ENCODE measurements at places on chromosomes 3 and 15.

- no peak for DNase-seq
Observed at GRCh38 chr3:43957553-43957952, 266.8 kb downstream of the ABHD5 start.

DNA sequence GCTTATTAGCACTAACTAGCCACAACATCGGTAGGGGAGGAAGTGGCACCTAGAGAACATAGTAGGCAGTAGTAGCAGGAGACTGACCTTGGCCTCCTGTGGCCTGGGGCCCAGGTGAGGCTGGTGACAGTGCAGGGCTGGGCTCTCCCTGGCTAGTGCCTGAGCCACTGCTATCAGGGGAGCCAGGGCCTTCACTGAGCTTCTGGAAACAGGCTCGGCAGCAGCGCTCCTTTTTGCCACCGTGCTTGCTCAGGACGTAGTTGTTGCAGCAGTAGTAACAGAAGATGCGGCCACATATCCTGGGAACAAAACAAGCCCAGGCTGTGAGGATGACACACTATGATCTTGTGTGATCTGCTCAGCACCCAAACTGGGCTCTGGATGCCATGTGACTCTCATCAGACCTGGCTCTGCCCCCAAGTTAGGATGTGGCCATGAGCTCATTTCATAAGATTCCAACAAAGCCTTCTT is 15.1 kb downstream of the CXCR6 start:
- no peak for DNase-seq

GRCh38 chr15:74655424-74655823 is 39.8 kb downstream of the CLK3 start:
- peak; percentile 32 for DNase-seq

GRCh38 chr3:13494463-13495350 is 14.6 kb downstream of the HDAC11 start:
- DNase-seq = no peak

GRCh38 chr3:169769287-169770181 is at the start of gene ACTRT3:
Gene ACTRT3 (minus strand): TSS chr3:169769561. CDS start chr3:169769520, 41 bp downstream.
- DNase-seq = peak; percentile 57

DNA sequence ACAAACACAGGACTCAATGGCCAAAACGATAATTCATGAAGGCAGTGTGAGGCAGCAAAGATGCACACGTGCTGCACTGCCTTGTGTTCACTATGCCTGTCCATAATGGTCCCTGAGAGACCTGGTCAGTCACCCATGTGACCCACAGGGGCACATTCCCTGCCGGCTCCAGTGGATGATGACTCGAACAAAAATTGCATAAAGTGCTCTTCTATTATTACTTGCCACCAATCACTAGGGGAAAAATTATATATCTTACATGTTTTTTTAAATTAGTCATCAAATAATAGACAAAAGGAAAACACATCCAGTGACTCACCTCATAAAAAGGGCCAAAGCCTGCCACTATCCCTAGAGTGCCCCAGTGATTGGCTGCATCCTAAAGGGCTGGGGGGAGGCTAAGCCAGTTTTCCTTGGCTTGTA is 47.5 kb downstream of the UBP1 start:
- peak; percentile 71 for DNase-seq

DNA sequence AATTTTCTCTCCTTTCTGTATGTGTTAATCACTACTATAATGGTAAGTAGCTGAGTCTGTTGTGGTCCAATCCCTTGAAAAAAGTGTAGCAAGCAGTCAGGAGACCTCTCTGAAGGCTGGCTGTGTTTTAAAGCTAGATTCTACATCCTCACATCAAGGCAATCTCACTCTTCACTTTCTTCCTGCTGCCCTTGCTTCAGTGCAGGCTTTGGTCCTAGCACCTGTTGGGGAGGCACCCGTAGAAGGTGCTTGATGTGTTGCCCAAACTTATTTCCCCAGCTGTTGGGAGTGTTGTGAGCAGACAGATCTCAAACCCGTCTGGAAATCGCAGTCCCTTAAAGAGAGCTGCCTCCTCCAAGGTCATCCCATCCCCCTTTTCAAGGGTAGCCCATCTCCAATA is 8.6 kb downstream of the FRMD4B start:
- no peak for DNase-seq

GRCh38 chr15:29114221-29115092 is 155.2 kb downstream of the NSMCE3 start:
- DNase-seq = no peak

- no peak for DNase-seq
Observed at GRCh38 chr3:43132870-43133636, 27.2 kb upstream of the POMGNT2 start.

GRCh38 chr3:194053136-194053535 is 82.8 kb upstream of the HES1 start:
- DNase-seq = no peak

DNA sequence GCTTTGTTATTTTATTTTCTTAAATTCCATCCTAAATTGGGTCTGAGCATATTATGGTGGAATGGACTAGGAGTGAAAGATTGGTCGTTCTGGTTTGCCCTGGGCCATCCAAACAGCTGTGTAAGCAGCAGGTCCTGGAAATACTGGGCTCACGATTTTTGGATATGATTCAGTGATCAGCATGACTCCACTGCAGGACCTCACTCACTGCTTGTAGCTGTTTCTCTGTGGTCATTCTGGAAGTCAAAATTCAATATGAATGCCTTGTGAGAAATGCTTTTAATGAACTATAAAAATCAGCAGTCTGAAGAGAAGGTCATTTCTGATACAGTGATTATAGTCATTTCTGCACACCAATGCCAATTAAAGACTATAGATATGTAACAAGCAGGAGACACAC is 185.0 kb downstream of the RBMS3 start:
- DNase-seq = peak; percentile 50

DNA sequence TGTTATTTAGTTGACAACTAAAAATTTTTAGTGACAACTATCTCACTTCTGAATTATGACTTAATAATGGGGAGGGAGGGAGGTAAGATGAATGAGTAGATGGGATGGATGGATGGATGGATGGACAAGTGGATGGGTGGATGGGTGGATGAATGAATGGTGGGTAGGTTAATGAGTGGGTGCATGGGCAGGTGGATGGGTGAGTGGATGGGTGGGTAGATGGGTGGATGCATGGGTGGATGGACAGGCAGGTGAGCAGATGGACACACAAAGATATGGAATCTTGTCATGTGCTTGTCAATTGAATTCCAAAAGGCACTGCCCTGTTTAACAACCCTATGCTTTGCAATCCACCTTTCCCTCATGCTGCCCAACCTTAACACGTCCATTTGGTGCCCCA is 41.5 kb downstream of the KLHL25 start:
- DNase-seq = no peak

GRCh38 chr15:62426387-62426956 is 261.4 kb upstream of the C2CD4B start:
- no peak for DNase-seq

- no peak for DNase-seq
Observed at GRCh38 chr15:81959196-81959595, 86.6 kb downstream of the MEX3B start.

DNA sequence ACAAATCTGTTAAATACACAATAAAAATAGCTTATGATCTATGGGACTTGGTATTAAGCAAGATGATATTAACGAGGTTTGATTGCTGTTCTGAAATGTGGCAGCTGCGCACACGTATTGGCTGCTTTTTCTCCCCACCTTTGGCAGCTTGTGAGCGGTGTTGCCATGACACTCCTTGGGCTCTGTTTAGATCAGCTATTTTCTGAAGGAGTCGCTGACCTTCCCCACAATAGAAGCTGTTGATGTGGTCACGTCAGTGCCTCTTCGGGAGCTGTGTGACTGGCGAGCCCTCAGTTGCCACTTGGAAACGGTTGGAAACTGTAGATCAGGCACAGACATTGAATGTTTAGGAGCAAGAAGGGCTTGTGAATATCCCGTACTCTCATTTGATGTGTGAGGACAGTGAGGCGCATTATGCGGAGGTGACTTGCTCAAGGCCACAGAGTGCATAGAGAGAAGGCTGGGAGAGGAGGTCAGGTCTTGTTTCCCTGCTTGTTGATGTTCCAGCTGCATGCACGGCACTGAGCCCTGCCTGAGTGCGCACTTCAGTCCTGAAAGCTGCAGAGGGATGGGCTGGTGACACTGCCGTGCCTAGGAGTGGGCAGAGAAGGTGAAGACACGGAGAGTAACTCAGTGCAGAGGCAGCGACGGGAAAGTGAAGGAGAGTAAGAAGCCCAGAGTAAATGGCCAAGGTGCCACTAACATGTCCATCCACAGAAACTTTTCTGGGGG is 198.4 kb downstream of the LPP start:
- no peak for DNase-seq

DNA sequence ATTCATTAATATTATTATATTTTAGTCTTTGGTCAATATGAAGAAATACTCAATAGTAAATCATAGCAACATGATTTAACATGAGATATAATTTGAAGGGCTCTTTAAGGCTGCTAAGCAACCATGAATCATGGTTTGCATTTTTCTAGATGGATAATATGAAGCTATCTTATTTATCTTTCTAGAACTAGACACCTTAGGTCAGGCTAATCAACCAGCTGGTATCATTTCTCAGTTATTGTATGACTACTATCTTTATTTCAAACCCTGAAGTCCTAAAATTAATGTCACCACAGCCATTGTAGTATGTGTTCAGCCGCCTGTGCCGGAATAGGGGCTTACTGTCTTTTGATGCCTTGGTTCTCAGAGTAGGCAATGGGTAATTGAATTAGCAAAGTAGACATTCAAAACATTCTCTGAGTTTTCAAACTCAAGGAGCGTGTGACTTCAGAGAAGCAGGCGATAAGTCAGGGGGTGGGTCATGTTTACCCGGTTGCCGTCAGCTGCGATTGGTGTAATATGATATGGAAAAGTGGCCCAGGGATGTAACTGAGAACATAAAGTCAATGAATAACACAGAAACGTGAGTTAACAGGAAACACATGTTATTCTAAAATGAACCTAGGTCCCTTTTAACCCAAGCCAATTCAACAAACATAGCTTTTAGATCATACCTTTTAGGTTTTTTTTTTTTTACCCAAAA is 93.4 kb upstream of the CTDSPL start:
- peak; percentile 80 for DNase-seq

DNA sequence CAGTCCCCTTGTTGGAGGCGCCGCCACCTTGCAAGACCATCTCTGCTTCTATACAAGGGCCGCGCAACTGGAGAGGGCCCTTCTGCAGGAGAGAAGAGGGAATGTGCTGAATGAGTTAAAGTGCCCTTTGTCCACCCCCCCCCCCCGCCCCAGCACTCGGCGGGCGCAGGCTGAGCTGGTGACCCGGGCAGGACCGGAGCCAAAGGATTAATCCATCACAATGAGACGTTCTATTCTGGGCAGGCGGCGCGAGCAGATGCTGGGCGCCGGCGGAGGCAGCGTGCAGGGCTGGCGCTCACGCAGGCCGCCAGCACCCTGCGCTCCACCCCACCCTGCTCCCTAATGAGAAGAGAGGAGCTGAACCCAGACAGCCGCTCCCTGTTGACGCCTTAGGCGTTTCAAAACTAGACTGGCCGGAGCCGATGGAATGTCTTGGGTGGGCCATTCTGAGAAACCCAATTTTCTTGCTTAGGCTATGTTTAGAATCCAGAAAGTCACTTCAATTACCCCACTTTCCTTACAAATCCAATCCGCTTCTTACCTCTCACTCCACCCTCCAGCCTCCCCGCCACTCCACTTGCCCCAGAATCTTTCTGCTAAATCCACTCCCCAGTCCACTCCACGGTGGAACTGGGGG is 32.9 kb downstream of the GJD2 start:
- peak; percentile 6 for DNase-seq

- DNase-seq = peak; percentile 52
Observed at GRCh38 chr15:50906954-50907600, 1.4 kb upstream of the AP4E1 start.

GRCh38 chr3:117350371-117350770 is 640.8 kb downstream of the TUSC7 start:
- no peak for DNase-seq

DNA sequence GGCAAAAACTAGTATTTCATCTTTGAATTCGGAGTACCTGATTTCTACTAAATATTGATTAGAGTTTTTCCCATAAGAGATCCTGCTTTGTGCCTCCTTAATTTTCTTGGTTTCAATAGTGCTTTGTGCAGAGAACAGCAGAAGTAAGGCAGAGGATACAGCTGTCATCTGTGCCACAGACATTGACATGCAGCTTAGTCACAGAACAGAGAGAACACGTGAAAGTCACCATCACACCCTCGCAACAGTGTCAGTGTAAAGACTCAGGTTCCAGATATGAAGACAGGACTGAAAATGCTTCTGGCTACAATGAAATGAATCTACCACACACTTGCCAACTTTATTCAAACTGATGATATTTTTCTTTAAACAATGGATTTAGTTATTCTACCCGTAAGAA is 942.8 kb upstream of the CFAP20DC start:
- no peak for DNase-seq

GRCh38 chr3:184354121-184354728 is 7.2 kb downstream of the CLCN2 start:
- no peak for DNase-seq

DNA sequence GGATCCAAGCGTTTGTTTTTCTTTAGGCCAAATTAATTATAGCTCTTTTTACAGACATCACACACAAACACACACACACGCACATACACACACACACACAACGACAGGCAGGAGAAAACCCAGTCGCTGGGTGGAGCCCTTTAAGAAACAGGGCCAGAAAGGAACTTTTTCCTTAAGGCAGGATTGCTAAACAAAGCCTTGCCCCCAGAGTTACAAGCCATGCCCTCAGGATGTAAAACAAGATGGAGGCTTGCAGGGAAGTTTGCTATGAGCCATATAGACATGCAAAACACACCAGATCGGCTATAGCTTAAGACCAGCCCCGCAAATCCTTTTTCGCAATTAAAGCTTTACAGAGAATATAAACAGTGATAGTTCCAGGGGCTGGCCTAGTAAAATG is 16.3 kb upstream of the IQCF2 start:
- DNase-seq = no peak

DNA sequence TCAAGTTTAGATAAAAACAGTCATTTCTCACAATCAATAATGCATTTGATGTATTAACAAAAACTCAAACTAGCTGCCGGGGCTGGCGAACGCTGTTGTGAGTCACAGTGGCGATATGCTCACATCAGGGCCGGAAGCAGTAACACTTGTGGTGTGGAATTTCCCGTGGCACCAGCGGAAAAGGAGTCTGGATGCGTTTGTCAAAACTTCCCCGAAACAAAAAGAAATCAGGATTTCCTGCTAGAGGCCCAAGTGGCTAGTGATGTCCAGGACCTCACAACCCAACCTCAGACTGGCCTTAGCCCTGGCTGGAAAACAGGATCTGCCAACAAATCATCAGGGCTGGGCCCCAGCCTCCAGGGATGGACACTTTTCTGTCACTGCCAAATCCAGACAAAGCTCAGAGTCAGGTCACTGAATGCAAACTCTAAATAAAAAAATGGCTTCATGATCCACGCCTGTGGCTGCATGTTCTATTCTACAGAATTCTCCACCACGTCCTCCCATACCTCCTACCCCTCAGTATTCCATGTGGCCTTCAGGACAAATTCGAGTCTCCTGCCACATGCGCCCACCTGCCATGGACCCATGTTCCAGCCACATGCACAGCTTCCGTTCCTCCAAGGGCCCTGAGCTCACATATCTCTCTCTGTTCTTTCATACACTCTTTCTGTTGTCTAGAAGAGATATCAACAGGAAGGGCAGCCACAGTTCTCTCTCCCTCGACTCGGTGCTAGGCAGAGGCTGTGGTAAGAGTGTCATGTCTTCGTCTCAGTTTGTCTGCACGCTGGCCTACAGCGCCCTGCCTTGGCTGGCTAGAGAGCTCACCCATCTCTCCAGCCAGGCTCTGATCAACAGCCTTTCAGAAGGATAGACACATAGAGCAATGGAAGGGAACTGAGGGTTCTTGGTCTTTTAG is 35.4 kb downstream of the EHD4 start:
- no peak for DNase-seq

- DNase-seq = no peak
Observed at GRCh38 chr3:110199588-110199943, 862.2 kb upstream of the DPPA4 start.

- DNase-seq = peak; percentile 68
Observed at GRCh38 chr15:39140060-39140604, 440.7 kb upstream of the THBS1 start.

Data from renal cortical epithelial cell (primary cell).